ENCODE measurements at places on chromosomes 6 and 20.

- DNase-seq = no peak
These were observed 4.9 kb downstream of the TOMM34 start for GRCh38 chr20:44955270-44955669.

DNA sequence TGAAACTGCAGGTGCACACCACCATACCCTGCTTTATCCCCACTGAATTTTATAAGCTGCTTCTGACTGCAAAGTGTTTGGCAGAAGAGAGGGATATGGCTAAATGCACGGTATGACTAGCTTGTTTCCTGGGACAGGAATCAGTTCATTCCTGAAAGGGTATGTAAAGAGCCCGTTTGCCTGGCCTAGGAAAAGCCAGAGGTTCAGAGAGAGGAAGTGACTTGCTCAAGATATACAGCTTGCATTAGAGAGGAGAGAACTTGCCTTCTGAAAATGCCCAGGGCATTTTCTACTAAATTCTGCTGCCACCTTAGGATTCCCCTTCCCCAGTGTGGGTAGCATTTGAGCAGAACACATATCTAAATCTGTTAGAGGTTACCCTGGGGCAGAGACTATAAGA is 683 bp upstream of the GCNT2 start:
- no peak for DNase-seq

DNA sequence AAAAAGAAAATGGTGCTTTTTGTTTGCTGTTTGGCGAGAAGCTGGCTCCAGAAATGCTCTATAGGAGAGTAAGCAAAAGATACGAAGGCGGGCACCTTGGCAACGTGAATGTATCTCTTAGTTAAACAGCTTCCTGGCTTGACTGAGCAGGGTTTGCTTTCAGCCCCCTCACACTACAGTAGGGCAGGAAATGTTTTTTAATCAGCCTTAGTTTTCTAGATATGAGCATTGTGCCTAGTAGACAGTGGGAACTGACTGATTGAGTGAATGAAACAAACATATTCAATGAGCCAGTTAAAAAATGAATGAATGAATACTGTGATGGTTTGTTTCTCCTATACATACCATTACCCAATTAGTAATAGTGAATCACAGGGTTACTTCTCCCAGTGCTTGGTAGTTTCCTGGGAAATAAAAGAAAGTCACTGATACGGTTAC is 19.9 kb downstream of the CAP2 start:
- DNase-seq = no peak

GRCh38 chr6:30378290-30378937 is 33.5 kb downstream of the RPP21 start:
- DNase-seq = no peak

DNA sequence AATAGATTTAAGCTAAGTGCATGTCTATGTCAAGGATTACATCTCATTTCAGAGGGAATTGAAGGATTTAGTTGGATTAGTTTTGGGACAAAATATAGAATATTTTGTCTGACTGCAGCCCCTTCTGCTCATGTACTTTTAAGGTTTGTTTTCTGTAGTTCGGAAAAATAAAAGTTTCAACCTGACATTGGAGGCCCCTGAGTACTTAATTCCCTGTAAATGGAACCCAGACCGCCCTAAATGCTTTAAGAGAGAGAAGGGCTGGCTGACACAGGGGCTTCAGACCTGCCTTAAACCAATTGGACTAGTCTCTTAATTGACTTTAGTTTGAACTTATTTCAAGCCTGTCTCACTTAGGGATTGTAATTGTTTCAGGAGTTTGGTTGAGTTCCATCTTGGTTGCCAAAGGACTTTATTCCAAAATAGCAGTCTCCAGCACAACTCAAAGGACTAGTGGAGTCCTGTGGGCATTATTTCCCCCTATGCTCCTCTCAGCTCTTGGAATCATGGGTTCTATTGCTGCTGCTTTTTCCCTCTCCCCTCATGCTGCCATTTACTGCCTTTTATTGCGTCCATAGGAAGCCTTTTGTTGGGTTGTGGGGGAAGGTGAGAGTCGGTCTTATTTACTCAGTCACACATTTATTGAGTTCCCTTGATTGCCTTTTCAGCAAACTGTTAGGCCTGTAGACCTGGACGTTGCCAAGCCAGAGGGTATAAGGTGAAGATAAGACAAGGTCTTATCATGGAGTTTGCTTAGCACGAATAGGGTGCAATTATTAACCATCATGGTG is 14.5 kb downstream of the BRD2 start:
- no peak for DNase-seq

DNA sequence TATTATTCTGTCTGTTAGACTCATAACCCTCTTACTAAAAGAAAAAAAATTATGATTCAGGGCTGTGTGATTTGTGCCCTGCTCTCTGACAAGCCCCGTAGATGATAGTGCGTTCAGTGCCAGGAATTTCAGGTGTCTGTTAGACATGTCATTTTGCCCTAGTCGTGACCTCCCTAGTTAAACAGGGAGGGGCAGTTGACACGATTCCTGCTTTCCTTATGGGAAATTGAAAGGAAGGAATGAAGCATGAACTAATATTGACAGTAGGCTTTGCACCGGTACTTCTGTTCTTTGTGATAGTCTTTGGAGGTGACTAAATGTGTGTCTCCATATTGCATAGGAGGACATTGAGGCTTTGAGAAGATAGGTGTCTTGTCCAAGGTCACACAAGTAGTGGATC is 26.3 kb downstream of the RPRD1B start:
- no peak for DNase-seq

DNA sequence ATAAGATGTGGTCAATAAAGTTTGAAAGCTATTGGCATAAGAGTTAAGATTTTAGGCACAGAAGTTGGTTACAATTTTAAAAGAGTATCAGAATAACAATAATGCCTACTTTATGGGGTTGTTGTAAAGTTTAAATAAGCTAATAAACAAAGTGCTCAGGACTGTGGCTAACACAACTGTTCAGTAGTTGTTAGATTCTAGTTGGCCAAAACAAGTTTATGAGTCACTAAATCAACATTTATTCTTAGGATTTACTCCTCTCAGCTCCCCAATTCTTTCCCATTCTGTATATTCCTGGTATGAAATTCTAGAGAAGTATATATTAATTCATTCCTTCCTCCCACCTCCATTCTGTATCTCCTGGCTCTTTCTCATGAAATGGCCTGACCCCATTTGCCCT is 14.5 kb downstream of the RMND1 start:
- DNase-seq = no peak
